ENCODE measurements at places on chromosomes 5 and 9.
A peak's percentile ranks its signal among the peaks of the same experiment; 100 is the strongest.

GRCh38 chr9:68690088-68690487 is 15.0 kb upstream of the PIP5K1B start:
- DNase-seq = no peak

GRCh38 chr5:99900302-99900852 is 634.8 kb upstream of the FAM174A start:
- no peak for DNase-seq

GRCh38 chr9:5140151-5140550 is 45.3 kb downstream of the INSL6 start:
- no peak for DNase-seq

DNA sequence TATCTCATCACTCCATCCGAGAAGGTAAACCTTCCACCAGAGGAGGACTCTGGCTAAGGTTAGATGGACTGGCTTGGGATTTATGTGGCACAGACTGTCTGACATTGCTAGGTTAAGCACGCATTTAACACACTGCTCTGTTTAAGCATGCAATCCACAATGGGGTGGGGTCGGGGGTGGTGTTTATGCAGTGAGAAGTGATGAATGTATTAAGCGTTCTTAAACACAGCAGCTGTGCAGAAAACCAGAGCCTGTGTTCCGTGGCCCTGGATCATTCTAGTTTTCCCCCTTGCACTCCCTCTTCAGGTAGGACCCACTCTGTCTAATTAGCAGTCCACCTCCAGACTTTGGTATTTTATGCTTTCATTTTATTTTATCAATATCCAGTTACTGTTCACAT is 46.4 kb downstream of the STXBP1 start:
- no peak for DNase-seq

DNA sequence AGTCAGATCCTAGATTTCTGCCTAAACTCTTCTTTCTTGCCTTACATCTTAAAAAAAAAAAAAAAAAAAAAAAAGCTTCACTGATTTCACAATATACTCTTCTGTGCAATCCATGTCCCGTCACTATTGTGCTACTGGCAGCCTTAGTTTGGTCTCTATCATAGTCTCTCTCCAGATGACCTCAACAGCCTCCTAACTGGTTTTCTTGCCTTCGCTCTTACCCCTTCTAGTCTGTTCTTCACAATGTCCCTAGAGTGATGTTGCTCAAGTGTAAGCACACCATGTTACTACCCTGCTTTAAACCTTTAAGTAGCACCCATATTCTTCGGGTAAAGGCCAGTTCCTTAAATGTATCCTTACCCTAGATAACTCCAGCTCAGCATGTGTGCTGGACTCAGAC is 25.8 kb downstream of the CD180 start:
- DNase-seq = no peak

GRCh38 chr9:127237801-127238200 is 26.8 kb upstream of the GARNL3 start:
- no peak for DNase-seq

DNA sequence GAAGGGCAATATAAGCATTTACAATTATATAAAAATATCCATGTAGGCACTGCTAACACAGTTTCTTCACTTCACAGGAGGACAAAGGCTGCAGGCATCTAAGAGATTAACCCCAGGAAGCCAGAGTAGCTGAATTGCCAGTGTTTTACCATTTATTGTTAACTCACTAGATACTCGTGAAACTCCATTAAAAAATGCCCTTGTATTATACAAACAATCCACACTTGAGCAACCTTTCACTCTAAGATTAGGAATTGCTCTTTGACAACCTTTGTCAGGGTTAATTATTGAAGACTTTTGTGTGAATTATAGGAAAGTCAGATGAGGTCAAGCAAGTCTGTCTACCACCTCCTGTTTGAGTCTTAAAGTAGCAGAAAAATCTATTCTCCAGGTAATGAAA is 317.8 kb downstream of the ADGRV1 start:
- no peak for DNase-seq

DNA sequence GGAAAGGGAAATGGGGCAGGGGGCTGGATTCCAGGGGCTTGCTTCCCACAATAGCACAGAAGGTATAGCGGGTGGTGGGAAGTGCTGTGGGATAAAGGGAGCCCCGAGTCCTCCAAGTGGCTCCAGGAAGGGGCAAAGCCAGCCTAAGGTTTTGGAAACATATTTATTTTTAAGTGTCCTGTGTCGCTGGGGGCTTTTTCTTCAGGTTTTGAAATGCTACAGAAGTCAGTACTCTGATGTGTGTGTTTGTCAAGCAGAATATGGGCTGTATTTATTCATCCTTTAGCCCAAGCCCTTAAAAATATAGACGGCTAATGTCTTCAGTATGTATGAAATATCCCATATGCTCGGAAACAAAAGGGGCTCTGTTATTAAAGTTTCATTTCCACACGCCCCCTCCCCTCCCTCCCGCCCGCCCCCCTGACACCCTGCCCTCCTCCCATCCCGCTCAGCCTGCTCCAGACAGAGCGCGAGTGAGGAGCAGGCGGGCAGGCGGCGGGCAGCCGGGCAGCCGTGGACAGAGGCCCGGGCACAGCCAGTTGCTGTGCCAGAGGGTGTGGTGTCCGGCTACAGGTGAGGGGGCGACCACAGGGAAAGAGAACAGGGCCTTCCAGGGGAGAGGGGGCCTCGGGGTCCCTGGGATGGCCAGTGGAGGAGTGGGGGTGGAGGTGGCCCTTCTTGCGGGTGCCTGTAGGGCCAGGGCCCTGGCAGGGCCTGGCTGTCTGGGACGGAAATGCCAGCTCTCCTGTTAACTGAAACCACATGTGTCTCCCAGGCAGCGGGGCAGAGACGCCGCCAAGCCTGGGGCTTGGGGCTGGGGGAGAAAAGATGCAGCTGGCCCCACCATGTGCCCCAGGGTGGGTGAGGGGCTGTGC is 39.6 kb upstream of the SYNPO start:
- DNase-seq = no peak

GRCh38 chr5:143395638-143396352 is 7.7 kb downstream of the NR3C1 start:
- DNase-seq = no peak

DNA sequence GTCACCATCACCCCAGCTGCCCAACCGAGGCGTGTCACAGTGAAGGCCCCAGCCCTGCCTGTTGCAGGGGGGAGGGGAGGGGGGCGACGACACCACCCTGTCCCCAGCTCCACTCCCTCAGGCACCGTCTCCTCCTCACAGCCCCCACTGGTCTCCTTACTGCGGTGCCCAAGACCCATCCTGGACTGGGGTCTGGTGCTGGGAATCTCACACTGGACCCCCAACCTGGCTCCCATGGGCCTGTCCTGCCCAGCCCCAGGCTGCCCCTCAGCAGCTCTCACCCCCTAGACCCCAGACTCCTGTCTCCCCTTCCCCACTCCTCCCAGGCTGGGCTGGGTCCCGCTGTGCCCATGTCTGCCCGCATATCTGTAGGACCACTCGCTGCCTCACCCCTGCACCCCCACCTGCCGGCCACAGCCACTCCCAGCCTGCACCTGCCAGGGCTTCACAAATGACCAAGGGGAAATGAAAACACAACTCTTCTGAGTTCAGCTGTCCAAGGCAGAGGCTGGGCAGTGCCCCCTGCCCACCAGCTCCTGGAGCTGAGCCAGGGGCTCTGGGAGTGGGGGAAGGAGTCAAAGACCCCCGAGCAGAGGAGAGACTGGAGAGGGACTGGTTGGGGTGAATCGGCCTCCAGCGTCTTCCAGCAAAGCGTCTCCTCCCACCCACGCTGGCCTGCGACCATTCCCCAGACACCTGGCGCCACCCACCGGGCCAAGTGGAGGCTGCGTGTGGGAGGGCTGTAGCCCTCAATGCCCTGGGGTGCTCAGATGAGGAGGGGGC is 32.6 kb upstream of the EGFL7 start:
- DNase-seq = no peak

DNA sequence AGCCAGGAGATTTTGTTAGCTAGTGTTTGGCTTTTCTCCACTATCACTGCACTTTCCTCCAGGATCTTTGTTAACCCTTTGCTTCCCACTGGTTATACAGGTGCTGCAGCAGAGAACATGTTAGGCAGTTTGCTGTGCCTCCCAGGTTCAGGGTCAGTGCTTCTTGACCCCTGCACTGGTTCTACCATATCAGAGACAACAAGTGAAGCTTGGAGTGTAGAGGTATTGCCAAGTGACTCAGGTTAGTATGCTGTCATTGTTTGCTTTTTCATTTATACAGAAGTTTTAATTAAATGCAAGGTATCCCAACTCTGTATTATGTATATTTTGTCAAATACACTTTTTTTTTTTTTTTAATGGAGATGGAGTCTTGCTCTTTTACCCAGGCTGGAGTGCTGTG is 68.4 kb downstream of the GAPVD1 start:
- DNase-seq = no peak

- no peak for DNase-seq
Observed at GRCh38 chr5:86030753-86031152, 587.0 kb upstream of the COX7C start.

DNA sequence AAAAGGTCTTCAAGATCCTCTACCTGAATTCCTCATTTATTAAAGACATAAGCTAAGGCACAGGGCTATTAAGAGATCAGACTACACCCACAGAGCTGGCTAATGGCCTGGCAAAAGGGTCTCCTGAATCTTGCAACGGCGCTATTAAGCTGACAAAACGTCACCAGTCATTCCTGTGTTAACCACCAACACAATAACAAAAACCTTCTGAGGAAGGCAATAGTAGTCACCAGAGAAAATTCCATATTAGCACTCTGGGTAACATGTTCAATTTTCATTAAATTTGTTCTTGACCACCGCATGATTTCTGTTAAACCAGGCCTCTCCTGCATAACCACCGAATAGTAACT is 77.0 kb downstream of the GNAQ start:
- no peak for DNase-seq

- DNase-seq = no peak
Observed at GRCh38 chr5:40521108-40521785, 158.5 kb upstream of the PTGER4 start.

GRCh38 chr9:111039231-111039906 is 1.1 kb upstream of the LPAR1 start:
- DNase-seq = no peak

DNA sequence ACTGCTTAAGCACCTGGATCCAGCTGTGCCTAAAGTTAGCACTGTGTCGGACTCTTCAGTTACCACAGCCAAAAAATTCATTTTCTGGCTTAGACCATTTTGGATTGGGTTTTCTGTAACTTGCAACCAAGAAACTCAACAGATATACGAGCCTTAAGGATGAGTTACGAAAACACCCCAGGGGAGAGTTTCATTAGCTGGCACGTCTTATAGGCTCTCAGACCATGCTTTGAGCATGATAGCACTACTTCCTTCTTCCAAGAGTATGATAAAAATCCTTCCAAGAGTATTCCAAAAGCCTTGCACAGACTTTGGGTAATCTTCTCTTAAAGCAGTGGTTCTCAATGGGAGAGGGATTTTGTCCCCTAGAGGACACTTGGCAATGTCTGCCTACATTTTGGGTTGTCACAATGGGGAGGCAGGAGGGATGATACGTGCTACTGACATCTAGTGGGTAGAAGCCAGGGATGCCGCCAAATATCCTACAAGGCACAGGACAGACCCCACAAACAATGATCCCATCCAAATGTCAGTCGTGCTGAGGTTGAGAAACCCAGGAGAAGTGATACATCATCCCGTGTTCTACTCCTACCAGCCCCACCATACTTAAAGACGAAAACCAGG is 64.8 kb downstream of the SMIM23 start:
- no peak for DNase-seq

DNA sequence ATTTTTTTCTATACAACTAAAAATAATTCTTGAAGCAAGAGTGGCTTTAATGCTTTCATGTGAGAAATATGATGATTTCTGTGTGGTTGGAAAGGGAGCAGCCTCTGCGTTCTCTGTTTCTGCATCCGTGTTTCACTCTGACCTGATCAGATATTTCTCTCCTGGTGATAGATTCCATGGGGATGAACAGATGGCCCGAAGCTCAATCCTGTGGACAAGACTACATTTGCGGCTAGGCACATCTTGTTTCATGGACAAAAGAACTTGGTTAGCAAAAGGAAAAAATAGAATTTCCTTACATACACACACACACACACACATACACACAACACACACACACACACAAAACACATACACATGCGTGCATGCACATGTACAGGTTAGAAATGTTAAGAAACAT is 218.2 kb upstream of the ADAMTS16 start:
- no peak for DNase-seq

GRCh38 chr5:82886911-82887310 is 190.3 kb downstream of the TMEM167A start:
- DNase-seq = no peak

DNA sequence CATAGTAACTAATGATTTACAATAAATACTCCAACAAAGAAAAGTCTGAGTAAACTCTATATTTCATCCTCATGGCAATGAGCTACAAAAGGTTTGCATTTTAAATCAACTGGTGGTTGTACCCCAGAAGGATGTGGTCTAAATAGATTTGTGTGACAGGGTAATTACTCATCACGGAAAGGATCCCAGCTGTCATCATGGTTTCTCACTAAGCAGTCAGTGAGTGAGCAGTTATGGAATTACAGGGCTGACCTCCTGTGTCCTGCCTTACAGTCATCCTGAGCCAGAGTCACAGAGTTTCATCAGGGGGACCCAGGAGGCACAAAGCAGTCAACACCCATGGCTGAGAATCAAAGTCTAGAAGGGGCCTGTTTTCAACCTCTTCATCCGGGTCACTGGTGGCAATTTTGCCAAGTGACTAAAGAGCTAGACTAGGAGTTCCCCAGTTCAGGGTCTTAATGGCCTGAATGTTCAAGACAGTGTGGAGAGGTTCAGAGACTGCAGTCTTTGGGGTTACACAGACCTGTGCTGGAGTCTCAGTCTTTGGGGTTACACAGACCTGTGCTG is 210.7 kb upstream of the SLC24A2 start:
- peak; percentile 80 for DNase-seq

DNA sequence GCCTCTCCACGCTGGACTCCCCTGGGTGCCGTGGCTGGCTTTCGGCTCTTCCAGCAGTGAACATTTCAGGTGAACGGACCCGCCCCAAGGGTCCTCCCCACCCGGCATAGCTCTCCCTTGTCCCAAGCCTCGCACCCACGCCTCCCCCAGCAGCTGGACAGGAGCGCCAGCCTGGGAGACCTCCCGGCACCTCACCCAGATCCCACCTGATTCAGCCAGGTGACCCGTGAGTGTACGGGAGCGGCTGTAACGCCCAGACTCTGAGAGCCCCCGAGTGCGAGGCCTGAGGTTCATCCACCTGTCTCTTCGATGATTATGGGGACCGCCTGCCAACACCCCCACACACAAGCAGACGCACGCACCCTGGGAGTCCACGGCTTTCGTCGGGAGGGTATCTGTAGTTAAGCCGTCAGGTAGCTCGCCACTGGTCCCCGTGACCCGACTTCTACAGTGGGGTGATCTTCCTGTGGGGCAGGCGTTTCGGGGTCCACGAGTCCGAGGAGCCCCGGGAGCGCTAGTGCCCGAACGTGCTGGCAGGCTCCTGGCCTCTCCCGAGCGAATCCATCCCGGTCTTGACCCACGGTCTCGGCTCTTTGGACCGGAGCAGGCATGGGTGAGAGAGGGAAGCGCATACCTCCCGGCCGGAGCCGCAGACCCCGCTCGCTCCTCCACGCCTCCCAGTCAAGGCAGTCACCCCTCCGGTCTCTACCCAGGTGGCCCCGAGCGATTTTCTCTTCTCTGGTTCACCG is 14.9 kb downstream of the TRIM7 start:
- DNase-seq = no peak

GRCh38 chr5:94613583-94613982 is 4.8 kb downstream of the KIAA0825 start:
- DNase-seq = no peak

GRCh38 chr9:106668534-106668933 is 194.4 kb upstream of the ZNF462 start:
- no peak for DNase-seq
